ENCODE measurements at places on chromosomes 2 and 18.

DNA sequence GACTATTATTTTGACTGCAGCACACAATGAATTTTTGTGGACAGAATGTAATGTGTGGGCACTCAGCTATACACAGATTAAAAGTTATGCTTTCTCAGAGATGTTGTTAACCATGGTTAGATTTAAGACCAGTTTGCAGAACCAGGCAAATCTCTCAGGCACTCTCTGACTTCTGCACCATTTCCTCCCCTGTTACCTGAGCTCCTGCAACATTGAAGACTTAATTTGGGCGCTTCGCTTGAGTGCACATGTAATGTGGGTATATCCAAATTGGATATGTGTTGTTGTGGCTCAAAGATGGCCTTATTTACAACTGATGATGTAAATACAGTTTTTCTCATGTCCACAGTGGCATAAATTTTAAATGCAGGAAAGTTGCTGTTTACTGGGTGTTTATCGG, 469.4 kb downstream of the PTPRM start:
- DNase-seq = no peak

GRCh38 chr18:74064510-74064909, 83.1 kb downstream of the FBXO15 start:
- no peak for DNase-seq

GRCh38 chr2:226664140-226664539, 135.5 kb downstream of the IRS1 start:
- DNase-seq = no peak

- no peak for DNase-seq
These were observed 2.4 kb downstream of the GAREM1 start for GRCh38 chr18:32468147-32468845.

DNA sequence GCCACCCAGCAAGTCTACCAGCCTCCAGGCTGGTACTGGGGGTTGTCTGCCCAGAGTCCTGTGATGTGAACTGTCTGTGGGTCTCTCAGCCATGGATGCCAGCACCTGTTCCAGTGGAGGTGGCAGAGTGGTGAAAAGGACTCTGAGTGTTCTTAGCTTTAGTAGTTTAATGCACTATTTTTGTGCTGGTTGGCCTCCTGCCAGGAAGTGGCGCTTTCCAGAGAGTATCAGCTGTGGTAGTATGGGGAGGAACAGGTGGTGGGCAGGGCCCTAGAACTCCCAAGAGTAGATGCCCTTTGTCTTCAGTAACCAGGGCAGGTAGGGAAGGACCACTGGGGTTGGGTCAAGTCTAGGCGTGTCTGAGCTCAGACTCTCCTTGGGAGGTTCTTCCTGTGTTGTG, 356.7 kb downstream of the STK39 start:
- DNase-seq = no peak

GRCh38 chr18:9404565-9405060, 70.0 kb downstream of the TWSG1 start:
- DNase-seq = peak; percentile 57

DNA sequence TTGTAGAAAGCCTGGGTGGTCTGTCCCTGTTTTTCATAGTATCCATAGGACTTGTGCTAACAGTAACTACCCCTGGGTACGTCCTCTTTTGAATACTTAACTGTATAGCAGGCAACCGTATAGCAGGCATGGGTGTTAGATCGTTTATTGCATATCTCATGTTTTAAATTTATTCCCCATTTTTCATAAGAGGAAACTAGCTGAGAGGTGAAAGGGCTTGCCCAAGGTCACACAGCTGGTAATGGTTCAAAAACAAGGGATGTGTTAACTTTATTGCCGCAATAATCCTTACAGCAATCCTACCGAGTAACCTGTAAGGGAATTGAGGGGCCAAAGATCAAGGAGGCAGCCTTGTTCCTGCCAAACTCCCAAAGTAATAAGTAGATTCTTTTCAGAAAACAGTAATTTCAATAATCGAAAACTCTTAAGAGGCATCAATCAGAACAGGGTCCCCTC, 990 bp upstream of the MGAT4A start:
- no peak for DNase-seq

- no peak for DNase-seq
These were observed 82.3 kb downstream of the UPP2 start for GRCh38 chr2:158184001-158184400.

DNA sequence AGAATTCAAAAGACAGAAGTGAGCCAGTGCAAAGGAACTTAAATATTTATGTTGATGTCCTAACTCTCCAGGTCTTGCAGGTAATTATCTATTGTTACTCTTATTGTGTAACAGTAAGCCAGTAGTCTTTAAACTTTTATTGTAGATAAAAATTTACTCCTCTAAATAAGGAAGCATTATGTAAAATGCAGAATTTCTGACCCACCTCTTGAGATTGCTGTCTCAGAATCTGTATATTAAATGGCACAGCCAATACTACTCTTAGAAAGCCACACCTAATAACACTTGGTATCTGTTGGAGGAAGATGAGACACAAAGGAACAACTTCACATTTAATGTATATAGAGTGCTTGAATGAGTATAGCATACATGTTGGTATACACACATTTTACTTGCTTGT, 613.5 kb upstream of the ZNF804A start:
- DNase-seq = no peak

All from fibroblast of skin of right biceps (primary cell).